Foreskin keratinocyte (primary cell): ENCODE measurements at places on chromosomes 13 and 19. TPM values are rescaled to one million over a fixed set of nuclear protein-coding genes. Genes with fewer than 3 reads are reported as not detected.
A peak's percentile ranks its signal among the peaks of the same experiment; 100 is the strongest.

DNA sequence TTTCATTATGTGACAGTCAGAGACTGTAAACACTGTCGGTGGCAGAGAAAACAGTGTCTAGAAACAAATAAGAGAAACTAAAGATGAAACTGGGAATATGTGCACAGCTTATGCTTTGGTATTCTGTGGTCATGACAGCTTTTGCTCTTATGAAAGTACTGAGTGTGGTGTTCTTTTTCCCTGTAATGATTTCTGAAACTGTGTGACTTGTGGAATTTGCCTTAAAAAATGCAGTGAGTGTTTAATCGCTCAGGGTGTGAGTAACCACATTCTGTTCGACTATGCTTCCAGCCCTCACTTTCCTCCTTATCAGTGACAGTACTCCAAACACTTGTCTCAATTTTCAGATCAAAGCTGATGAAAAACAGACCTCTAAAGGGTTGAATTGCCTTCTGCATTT is 66.9 kb upstream of the DIAPH3 start:
- peak; percentile 1 for DNase-seq

GRCh38 chr19:35119578-35120155 is 4.0 kb downstream of the FXYD3 start:
- no peak for DNase-seq

Gene THSD8
- 9.3 and 14.7 TPM in 2 replicates for total RNA-seq

Gene PSG6
- total RNA-seq = not detected in 2 replicates

GRCh38 chr19:2854849-2855248 is 12.3 kb upstream of the ZNF556 start:
- no peak for DNase-seq

Gene CCDC70
- not detected in 2 replicates for total RNA-seq

Gene ATP4B
- total RNA-seq = not detected in 2 replicates

Gene ZNF415
- 2.5 and 5.0 TPM in 2 replicates for total RNA-seq

DNA sequence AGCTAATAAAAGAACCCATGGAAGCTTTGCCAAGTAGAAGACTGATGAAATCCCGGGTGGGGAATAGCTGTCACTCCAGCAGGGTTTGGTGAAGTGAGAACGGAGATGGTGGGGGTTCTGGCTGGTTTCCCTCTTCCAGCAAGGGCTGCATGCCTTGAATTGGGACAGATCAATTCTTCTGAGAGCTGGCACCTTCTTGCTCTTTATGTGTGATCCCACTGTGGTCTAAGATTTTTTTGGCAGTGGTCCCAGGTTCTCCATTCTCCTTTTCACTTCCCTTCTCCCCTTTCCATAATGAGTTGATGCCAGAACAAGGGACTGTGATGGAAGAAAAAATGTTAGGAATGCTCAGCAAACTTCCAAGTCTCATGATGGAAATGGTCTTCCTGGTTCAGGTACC is 50.0 kb downstream of the TNFSF11 start:
- DNase-seq = no peak

Gene IGFL1
- 0.71 and 0.75 TPM in 2 replicates for total RNA-seq

- DNase-seq = no peak
Observed at GRCh38 chr13:83190020-83190419, 692.3 kb downstream of the SLITRK1 start.

DNA sequence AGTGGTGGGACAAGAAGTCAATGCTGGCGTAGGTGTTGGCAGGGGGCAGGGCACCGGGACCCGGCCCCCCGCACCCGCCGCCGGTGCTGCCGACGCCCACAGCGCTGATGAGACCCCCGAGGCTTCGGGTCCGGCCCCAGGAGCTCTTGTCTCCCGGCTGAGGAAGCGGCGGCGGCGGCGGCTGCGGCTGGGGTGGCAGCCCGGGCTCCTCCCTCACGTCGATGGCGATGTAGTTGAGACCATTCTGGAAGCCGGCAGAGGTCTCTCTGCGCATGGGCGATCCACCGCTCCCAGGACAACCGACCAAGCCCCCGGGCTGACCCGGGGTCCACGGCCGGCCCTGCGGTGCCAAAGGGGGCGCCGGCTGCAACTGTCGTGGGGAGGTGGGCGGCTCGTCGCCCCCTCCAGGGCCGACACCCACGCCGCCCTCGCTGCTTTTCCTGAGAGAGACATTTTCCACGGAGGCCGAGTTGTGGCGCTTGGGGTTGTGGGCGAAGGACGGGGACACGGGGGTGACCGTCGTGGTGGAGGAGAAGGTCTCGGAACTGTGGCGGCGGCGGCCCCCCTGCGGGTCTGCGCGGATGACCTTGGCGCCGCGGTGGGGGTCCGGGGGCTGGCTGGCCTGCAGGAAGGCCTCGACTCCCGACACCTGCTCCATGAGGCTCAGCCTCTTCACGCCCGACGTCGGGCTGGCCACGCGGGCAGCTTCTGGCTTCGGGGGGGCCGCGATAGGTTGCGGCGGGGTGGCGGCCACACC is 4.1 kb downstream of the IRS2 start:
- DNase-seq = no peak

Gene JSRP1
- 0.17 TPM in 1 of 2 replicates, not detected in the other for total RNA-seq

DNA sequence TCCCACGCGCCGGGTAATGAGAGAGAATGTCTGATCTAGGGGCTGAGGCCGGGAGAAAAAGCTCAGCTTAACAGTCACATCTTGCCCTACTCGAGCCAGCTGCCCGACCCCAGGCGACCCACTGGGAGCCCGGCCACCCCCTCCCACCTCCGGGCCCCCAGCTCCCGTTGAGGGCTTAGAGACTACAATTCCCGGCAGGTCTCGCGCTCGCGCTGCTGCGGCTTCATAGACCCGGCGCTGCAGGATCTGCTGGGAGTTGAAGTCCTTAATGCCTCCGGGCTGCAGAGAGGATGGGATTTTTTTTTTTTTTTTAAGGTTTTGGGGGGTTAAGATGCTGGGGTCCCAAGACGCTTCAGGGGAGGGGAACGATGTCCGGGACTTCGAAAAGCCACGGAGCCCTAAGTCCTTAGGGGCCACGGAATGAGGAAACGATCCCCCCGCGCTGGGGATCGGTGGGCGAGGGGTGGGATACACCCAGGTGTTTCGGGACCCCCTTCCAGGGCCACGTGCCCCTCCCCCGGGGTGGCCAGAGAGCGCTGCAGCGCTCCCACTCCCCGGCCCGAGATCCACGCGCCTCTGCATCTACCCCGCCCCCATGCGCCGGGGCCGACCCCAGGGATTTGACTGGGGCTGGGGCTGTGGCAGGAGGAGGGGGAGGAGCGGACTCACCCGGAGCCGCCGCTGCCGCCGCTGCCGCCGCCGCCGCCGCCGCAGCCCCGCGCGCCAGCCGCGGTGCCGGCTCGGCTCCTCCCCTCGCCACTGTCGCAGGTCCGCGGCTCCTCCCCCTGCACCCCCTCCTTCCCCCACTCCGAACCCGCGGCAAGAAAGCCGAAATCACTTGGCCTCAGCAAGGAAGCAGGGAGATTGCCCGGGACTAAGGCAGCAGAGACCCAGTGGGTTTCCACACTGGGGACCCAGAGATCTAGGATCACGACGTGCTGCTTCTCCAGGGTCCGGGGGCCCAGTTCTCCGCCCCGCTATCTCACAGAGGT is at the start of gene SYT3:
Gene SYT3, minus strand, starts transcription at position 761 of the 992 bp plus-strand sequence. CDS start 2,470 bp downstream, outside the sequence.
- DNase-seq = no peak

- DNase-seq = no peak
Observed at GRCh38 chr19:13930402-13930801, 7.8 kb downstream of the PODNL1 start.

GRCh38 chr13:66359910-66360552 is 870.1 kb downstream of the PCDH9 start:
- no peak for DNase-seq

Gene ZNF134
- total RNA-seq = 13.2 and 14.9 TPM in 2 replicates

GRCh38 chr13:33657274-33657673 is 160.7 kb upstream of the RFC3 start:
- no peak for DNase-seq

Gene BRSK1
- total RNA-seq = 3.1 and 3.6 TPM in 2 replicates

- DNase-seq = no peak
Observed at GRCh38 chr19:31548941-31549340, 199.7 kb upstream of the TSHZ3 start.

GRCh38 chr13:75326173-75327134 is 155.5 kb downstream of the TBC1D4 start:
- DNase-seq = peak; percentile 69

- DNase-seq = peak; percentile 93
Observed at GRCh38 chr19:37506387-37507166, at the start of gene ZNF793. TSS of gene ZNF793 (plus strand) at chr19:37506939. CDS start at chr19:37523440, 16,501 bp downstream.

Gene SYNGR4
- total RNA-seq = 0.11 TPM in 1 of 2 replicates, not detected in the other

- no peak for DNase-seq
Observed at GRCh38 chr13:103539265-103539664, 473.0 kb upstream of the SLC10A2 start.

DNA sequence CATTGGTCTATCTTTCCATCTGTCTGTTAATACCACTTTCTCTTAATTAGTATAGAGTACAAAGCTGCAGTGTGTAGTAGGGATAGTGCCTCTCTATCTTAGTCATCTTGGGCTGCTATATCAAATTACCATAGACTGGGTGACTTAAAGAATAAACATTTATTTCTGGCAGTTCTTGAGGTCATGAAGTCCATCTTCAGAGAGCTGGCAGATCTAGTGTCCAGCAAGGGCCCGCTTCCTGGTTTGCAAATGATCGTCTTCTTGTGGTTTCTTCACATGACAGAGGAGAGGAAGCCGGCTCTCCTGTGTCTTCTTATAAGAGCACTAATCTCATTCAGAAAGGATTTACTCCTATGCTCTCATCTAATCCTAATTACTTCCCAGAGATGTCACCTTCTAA is 6.1 kb downstream of the ZNF700 start:
- no peak for DNase-seq

Gene SPRED3
- 2.6 and 2.7 TPM in 2 replicates for total RNA-seq

Gene SBSN
- total RNA-seq = 4.8 and 5.7 TPM in 2 replicates

DNA sequence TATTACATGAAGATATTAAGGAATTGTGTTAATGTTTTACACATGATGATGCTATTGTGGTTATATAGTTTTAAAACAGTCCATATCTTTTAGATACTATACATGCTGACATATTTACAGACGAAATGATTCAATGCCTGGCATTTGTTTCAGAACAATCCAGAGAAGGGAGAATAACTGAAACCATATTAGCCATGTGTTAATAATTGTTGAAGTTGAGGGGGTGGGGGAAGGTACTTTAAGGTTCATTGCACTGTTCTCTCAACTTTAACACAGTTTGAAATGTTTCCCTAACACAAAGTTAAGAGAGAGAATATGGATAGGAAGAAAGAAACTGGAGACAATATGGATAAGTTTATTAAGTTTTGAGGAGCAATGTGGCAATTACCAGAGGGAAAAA is 5.8 kb downstream of the CRYL1 start:
- DNase-seq = no peak

GRCh38 chr19:7426986-7427385 is 61.8 kb downstream of the PEX11G start:
- no peak for DNase-seq

Gene SRRM5
- 0.04 and 0.14 TPM in 2 replicates for total RNA-seq

Gene GFY
- not detected in 2 replicates for total RNA-seq

- no peak for DNase-seq
Observed at GRCh38 chr13:72565893-72566292, 161.5 kb downstream of the MZT1 start.

Gene ELSPBP1
- not detected in 2 replicates for total RNA-seq

GRCh38 chr19:14127929-14128509 is 8.4 kb downstream of the ASF1B start:
- DNase-seq = no peak

DNA sequence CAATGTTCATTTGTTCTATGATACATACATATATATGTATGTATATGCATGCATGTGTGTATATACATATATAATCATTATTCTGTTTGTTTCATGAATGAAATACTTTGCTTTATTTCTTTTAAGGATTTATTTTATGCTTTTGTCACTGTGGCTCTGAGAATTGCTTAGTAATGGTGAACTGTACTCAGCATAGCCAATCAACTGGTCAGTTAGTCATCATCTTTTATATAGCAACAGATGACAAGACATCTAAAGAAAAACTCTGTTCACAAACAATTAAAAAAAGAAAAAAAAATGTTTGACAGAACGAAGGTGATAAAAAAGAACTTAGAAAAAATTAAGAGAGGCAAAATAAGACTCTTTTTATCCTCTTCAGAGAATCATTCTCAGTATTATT is 1440.3 kb downstream of the PCDH9 start:
- no peak for DNase-seq

Gene ZNF225
- total RNA-seq = 2.9 and 3.0 TPM in 2 replicates

- DNase-seq = no peak
Observed at GRCh38 chr13:81350056-81350455, 1009.1 kb upstream of the SPRY2 start.

GRCh38 chr13:86172961-86173360 is 373.7 kb upstream of the SLITRK6 start:
- no peak for DNase-seq

Gene GRIK5
- total RNA-seq = 0.07 and 0.11 TPM in 2 replicates

- no peak for DNase-seq
Observed at GRCh38 chr13:74784959-74785358, 650.8 kb upstream of the KLF12 start.

Gene PTGIR
- not detected in 2 replicates for total RNA-seq
